ENCODE measurements at places on chromosomes 1 and 21.

DNA sequence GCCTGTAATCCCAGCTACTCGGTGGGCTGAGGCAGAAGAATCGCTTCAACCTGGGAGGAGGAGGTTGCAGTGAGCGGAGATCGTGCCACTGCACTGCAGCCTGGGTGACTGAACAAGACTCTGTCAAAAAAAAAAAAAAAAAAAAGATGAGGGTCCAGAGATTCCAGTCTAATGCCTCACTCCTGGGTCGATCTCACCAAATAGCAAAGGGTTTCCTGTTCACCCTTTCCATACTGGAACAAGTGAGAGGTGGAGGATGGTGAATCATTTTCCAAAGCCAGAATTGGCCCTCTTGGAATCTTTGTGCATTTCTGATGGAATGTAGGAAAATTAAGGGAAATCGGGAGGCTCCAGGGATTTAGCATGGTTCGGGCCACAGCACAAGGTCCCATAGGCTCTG is 58.1 kb upstream of the ZNF648 start:
- DNase-seq: no peak

DNA sequence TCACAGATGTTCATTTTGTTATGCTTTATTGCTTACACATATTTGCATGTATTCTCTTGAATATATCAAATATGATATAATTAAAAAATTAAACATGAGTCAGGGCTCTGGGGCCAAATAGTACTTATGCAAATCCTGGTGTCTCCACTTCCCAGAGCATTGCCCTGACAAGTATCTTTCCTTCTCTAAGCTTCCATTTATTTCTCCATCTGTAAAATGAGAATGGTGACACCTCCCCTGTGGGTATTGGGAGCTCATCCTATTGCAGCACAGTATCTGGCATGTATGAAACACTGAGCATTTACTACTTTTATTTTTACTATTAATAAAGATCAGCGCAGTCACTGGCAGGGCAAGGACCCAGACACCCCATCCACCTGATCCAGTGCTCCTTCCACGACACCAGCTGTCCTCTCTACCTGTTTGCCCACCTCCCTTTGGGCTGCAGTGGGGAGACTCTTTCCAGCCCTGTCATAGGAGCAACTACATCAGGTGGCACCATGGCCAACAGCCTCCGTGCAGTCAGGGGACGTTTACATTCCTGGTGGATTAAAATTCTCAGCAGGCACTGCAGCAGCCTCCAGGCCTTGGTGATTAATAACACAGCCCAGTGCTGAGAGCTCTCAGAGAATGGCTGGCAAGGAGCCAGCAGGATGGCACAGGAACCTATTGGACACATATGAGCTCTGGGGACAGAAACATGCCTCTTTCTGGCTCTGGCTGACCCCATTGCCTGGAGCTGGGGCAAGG is 113.0 kb downstream of the DMRTB1 start:
- DNase-seq: no peak

- DNase-seq: no peak
Measured at GRCh38 chr1:212514056-212514614, 81.4 kb downstream of the NENF start.

- no peak for DNase-seq
Measured at GRCh38 chr1:79711001-79711431, 704.5 kb upstream of the ADGRL4 start.

- no peak for DNase-seq
Measured at GRCh38 chr1:210250665-210250997, 18.0 kb downstream of the SERTAD4 start.

GRCh38 chr1:164562061-164562460 is 3.1 kb downstream of the PBX1 start:
- DNase-seq: no peak

GRCh38 chr1:37255136-37255795 is 219.1 kb upstream of the ZC3H12A start:
- DNase-seq: no peak

DNA sequence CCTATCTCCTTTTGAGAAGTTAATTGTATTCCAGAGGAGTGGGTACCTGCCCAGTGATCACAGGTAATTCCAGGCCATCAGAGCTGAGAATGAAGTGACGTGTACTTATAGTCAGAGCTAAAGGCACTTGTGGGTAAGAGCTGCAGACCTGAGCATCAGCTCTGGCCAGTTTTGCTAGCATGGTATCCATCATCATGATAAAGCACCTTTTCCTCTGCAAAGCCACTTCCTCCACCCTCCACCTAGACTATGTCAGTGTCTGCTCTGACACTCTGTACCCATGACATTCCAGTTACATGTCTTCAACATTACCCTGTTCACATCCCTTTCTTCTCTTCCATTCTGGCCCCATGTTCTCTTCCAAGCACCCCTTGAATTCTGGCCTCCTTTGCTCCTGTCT is 157.3 kb downstream of the GRIK3 start:
- DNase-seq: no peak

DNA sequence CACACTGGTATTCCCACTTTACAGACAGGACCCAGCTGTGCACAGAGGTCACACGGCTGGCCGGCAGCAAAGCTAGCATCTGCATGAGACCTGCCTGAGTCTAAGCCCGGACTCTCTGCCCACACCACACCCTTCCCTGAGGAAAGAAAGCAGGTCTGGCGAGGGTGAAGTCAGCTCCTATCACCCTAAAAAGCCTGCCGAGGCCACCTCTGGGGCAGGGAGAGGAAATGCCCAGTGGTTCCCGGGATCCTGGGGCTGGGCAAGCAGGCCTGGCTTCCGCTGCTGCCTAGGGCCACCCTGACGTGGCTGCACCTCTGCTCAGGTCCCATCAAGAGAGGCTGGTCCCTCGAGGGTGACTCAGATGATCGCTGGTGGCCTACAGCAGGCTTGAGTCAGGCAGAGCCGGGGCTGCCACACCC is 42.2 kb downstream of the RAP1GAP start:
- DNase-seq: no peak

GRCh38 chr1:158212320-158212719 is 31.6 kb downstream of the CD1D start:
- no peak for DNase-seq

DNA sequence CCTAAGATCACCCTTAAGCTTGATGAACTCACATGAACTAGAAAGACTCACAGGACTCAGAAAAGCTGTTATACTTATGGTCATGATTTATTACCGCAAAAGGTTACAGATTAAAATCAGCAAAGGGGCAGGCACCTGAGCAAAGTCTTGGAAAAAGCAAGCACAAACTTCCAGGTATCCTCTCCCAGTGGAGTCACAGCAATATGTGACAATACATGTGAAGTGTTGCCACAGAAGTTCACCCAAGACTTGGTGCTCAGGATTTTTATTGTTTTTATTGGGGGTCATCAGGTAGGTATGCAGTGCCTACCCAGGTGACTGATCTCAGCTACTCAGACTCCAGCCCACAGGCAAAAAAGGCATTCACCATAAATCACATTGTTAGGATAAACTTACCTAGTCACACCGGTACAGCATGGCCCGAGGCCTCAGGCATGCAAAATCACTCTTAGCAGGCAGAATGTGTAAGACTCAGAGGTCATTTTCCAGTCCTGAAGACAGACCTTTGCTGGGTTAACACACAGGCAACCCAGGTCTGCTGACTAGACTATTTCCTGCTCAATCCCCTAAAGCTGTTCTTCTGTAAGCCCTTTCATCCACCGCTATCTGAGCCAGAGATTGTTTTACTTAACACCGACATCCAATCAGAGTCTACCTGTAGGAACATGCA is 55.6 kb downstream of the SSX2IP start:
- no peak for DNase-seq

DNA sequence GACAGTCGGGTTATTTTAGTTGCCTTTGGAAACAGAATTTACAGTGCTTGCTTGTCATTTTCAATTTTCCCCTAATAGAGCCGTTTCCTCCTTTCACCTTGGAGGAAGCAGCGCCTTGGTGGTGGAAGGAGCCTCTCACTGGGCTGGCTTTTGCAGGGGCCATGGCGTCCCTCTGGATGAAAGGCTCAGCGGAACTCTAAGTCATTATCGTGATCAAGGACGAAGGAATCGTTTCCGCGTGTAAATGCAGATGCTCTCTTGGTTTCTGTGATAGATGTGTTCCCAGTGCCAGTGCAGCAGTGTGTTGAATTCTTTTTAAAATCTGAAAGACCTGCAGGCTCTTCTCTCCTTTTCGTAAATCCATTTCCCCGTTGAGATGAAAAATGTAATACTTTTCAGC is 126.2 kb upstream of the LMO4 start:
- DNase-seq: no peak

- DNase-seq: no peak
Measured at GRCh38 chr1:100575406-100575805, 37.5 kb downstream of the GPR88 start.

GRCh38 chr1:190000365-190000872 is 477.2 kb downstream of the BRINP3 start:
- no peak for DNase-seq

DNA sequence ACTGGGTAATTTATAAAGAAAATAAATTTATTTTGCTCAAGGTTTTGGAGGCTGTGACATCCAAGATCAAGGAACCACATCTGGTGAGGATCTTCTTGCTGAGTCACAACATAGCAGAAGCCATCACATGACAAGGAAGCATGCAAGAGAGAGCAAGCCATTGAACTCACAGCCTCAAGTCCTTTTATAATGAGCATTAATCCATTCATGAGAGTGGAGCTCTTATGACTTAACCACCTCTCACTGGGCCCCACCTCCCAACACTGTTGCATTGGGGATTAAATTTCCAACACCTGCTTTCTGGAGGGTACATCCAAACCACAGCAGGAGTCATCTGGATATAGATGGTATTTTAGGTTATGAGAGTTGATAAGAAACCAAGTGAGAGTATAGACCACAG is 20.6 kb upstream of the EGLN1 start:
- no peak for DNase-seq

DNA sequence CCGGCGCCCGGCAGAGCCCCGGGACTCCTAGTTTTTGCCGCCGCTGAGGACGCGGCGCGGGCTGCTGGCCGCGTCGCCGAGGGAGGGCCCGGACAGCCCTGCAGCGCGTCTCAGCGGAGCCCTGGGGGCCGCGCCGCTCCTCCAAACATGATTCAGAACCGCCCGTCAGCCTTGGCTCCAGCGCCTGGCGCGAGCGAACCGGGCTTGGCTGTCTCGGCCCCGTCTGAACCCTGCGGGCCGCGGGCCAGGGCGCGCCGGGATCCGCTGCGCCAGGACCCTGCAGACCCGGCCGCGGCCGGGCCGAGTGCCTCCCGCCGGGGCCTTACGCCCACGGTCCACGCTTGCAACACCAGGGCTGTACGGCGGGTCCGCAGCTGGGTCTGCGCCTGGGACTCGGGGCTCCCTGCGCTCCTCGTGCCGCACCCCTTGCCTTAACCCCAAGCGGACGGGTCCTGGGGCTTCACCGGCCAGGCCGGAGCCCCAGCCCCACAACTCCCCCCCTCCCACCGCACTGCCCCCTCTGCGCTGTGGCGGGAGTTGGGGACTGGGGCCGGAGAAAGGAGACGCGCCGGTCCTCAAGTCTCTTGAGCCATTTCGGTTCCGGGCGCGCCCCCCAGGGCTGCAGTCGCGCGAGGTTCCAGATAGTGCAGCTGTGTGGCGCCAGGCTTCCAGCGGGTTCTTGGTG is 48.4 kb upstream of the CD34 start:
- no peak for DNase-seq

- DNase-seq: no peak
Measured at GRCh38 chr1:101407505-101408211, 170.8 kb downstream of the S1PR1 start.

- DNase-seq: peak; percentile 7
Measured at GRCh38 chr21:34544032-34544496, 32.1 kb upstream of the KCNE1 start.

GRCh38 chr1:24477309-24477708 is 25.3 kb upstream of the RCAN3 start:
- DNase-seq: no peak

DNA sequence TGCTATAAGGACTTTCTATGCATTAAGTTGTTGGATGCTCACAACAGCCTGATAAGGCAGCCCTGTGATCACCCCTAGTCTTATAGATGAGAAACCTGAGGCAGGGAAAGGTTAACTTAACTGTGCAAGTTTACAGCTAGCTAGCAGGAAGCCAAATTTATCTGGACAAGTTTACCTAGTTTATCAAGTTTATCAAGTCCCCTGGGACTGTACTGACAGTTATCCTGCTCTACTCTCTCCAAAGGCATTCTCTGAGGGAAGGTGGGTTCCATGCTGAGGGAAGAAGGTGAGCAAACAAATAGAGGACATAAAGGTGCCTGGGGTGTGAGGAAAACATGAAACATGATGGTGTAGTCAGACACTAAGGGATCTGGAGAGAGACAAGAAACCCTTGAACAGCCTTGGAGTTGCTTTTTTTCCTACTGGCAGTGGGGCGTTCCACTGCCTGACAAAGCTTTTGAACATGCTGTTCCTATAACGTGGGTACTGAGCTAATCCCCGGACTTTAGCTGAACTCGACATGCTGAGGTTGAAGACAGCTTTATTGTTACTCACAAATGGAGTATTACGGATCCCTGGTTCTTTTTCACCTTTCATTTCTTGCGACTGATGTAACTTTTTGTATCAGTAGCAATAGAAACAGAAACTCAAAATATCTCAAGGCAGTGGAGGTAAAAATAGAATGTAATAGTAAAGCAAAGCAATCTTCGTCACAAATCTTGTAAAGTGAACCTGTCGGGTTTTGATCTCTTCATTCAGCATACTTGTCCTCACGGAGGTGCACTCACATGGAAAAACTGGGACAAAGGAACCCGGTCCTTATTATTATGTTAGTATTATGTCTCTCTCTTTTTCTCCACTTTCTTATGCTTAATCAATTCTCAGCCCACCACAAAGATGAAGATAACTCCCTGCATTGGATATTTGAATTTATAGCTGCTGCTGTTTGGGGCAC is 42.4 kb upstream of the ESRRG start:
- no peak for DNase-seq

GRCh38 chr1:6509919-6510291 is 18.4 kb upstream of the PLEKHG5 start:
- DNase-seq: no peak

DNA sequence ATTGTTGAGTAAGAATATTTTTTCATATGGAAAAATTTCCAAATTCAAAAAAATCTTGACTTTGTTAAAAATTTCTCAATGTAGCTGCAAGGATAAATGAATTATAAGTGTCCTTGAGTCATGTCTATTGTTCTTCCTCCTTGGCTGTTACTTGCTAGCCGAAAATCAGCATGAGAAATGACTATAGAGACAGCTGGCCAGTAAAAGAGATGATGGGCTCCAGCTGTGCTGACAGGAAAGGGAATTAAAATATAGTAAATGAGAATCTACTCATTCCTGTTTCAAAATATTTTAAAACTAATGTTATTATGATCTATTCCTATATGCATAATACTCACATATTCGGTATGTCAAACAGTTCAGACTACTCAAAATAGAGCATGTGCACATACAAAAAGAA is 1292.6 kb downstream of the BRINP3 start:
- DNase-seq: no peak
